ENCODE measurements at places on chromosomes 2 and 18.

GRCh38 chr18:27277554-27277953 is 92.4 kb upstream of the CHST9 start:
- DNase-seq = no peak

DNA sequence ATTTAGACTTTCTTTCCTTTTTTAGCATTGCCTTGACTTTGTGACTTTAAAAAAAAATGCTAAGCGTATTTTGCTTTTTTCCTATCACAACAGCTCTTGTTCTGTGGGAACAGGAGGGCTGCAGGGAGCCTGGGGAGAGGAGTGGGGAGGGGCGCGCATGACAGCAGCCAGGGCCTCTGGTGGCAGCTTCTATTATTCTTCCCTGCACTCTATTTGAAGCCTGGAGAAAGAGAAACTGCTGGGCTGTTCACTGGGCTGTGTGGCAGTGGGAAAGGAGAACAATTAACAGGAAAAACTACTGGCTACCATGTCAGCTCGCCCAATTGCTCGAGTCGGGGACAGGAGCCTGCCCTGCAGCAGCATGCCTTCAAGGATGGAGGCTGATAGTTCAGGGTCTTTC is 119.0 kb upstream of the ZBTB14 start:
- no peak for DNase-seq

GRCh38 chr2:176729706-176730569 is 460.7 kb downstream of the MTX2 start:
- DNase-seq = peak; percentile 29

DNA sequence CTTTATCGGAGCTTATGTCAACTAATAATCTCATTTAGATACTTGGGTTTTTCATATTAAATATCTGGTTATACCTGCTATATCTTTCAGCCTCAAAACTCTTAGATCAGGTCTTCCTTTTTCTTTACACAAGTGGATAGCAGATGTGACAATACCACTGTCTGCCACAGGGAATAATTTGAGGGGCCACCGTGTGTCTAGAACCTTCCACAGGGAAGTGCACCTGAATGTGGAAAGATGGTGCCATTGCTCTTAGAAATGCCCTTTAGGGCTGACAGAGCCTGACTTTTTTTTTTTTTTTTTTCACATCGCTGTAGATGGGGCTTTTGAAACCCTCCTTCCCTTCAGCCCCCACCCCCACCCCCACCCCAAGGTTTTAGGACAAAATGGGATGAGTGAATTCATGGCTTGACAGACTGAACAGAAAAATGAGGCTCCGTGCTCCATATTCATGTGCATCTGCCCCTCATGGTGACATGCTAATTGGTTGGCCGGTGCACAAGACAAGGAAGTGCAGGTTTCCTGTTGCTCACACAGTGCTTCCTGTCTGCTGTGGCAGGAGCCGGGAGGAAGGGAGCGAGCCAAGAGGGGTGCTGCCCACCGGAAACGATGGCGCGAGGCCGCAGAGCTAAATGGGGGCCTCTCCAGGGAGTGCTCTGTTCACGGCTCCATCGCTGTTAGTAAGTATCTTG is 246.0 kb downstream of the LDLRAD4 start:
- no peak for DNase-seq

DNA sequence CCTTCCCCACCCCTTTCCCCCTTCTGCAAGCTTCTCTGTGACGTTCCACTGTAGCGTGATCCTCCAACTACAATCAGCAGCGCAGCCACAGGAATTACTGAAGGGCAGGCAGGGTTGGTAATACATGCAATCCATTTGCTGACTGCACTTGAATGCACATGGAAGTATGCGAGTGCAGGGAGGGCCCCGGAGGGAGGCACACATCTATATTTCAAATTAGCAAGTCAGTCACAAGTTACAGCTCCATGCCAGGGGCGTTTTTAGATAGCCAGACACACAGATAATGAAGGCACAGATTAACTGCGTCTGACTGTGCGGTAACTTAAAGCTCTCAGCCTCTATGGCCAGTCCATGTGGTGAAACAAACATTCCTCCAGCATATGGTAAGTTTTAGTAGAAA is 209.2 kb upstream of the GATA6 start:
- DNase-seq = no peak

- DNase-seq = peak; percentile 97
Observed at GRCh38 chr18:3261373-3262233, at the start of gene MYL12B. TSS of gene MYL12B (plus strand) at chr18:3262133. CDS start at chr18:3272899, 10,766 bp downstream.
